Activated B cell treated with CpG ODN at 0.5 μM for 24 hours (primary cell): ENCODE measurements at places on chromosomes 1 and 21.

DNA sequence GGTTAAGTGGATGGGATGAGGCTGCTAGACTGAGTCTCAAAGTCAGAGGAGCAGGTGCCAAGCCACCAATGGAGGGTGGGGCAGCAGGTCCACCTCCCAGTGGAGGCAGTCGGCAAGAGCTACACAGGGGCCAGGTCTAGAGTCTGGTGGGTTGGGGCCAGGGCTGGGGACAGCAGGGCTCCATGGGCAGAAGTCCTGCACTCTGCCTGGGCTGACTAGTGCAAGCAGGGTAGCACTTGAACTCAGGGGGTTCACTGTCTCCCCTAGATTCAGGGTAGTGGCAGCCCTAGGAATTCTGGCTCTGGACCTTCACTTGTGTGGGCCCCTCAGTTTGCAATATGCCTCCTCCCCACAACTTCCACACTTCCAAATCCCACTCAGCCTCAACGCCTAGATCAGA is 66.2 kb downstream of the SYT6 start:
- DNase-seq: no peak
- H3K27me3 ChIP-seq: peaks cover 7% of the 10 kb centered on the region
- H3K4me3 ChIP-seq: no peak overlapping the region
- H3K27ac ChIP-seq: no peak overlapping the region
- no peaks in the 10 kb centered on the region for H3K36me3 ChIP-seq

- H3K4me1 ChIP-seq: peaks cover 5% of the 10 kb centered on the region
- no peaks in the 10 kb centered on the region for H3K27me3 ChIP-seq
- no peak overlapping the region for H3K4me3 ChIP-seq
- no peak for DNase-seq
- H3K27ac ChIP-seq: no peak overlapping the region
- H3K36me3 ChIP-seq: peaks cover 7% of the 10 kb centered on the region
Measured at GRCh38 chr1:243783714-243784113, 66.3 kb downstream of the AKT3 start.

DNA sequence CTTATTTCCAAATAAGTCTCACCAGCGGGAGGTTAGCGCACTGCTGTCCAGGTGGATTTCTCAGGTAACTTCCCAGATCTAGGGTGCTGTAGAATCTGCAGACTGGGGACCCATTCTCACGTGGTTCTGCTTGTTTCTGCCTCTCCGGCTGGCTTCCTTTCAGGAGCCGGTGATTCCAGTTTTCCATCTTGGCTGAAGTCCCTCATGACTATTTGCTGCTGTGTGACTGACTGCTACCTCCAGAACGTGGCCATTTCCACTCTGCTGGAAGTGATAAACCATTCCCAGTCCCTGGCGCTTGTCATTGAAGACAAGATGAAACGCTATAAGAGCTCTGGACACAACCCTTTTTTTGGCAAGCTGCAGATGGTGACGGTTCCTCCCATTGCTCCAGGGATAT is 76.0 kb downstream of the DOP1B start:
- DNase-seq: no peak
- peaks cover 65% of the 10 kb centered on the region for H3K36me3 ChIP-seq

DNA sequence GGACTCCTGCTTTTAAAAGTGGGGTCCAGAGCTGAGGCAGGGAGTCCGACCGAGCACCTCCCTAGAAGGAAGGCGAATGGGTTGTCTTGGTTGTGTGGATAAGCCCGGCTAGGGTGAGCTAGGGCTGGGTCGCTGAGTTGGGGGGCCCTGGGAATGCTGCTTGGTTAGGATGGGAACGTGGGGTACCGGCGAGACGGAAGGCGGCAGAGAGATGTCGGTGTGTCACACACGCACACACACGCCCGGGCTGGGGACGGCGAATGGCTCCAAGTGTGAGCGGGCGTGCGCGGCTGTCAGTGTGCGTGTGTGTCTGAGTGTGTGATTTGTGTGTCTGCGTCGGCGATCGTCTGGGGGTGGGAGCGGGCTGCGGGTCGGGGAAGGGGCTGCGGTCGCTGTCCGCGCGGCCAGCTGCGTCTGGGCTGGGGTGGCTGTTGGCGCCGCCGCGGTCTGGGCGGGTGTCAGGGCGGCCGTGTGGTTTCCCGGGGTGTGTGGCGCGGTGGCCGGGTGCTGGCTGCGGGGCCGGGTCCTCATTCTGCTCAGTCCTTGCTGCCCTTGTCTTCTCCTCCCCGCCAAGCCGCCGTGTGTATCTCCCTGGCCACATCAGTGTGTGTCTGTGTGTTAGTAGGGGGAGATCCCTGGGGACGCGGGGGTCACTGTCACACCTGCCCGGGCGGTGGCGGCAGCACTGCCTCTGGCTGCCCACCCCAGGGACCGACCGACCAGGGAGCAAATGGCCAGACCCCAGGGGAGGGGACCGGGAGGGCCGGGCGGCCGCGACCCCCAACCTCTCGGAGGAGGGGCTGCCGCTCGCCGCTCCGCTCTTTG is 1.1 kb downstream of the EFNA3 start:
- H3K36me3 ChIP-seq: no peaks in the 10 kb centered on the region
- H3K27me3 ChIP-seq: peaks cover 28% of the 10 kb centered on the region
- H3K27ac ChIP-seq: peak overlapping the region; percentile 74
- peaks cover 47% of the 10 kb centered on the region for H3K4me1 ChIP-seq

GRCh38 chr1:34984435-34984792 is 733 bp downstream of the TMEM35B start:
- peaks cover 45% of the 10 kb centered on the region for H3K4me1 ChIP-seq
- peak overlapping the region; percentile 89 for H3K27ac ChIP-seq
- DNase-seq: no peak
- no peaks in the 10 kb centered on the region for H3K27me3 ChIP-seq
- peaks cover 33% of the 10 kb centered on the region for H3K36me3 ChIP-seq
